ENCODE measurements at places on chromosomes 11 and 22.

GRCh38 chr11:29320196-29320595 lies 696.6 kb downstream of the KCNA4 start:
- DNase-seq, result no peak

DNA sequence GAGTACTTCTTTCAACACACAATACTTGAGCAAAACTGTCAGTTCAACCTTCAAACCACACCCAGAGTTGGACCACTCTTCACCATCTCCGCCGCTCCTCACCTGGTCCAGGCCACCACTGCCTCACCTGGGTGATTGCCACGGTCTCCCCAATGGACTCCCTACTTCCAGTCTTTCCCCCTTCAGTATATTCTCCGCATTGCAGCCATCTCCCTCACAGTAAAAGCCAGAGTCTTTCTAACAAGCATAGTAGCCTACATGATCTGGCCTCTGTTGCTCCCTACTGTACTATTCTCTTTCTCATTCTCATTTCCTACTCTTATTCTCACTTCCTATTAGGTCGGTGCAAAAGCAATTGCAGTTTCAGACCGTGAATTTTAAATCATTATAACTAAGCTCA lies 28.5 kb downstream of the AASDHPPT start:
- no peak for DNase-seq

DNA sequence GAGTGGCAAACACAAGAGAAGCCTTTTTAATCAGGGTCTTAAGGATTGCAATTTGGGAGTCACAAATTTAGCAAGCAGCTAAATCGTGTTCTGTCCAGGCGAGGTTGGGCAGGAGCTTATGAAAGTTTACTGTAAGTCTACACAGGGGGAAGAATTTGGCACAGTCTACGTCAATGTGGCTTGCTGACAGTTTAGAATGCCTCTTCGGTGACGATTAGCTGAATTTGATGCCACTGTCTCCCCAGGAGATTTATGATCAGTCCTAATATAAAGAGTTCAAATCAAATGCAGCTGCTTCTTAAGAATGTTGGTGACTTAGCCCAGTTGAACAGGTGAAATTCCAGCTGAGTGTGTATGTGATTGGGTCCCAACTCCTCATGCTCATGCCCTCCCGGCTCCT lies 114.1 kb upstream of the CLPB start:
- DNase-seq, result no peak

DNA sequence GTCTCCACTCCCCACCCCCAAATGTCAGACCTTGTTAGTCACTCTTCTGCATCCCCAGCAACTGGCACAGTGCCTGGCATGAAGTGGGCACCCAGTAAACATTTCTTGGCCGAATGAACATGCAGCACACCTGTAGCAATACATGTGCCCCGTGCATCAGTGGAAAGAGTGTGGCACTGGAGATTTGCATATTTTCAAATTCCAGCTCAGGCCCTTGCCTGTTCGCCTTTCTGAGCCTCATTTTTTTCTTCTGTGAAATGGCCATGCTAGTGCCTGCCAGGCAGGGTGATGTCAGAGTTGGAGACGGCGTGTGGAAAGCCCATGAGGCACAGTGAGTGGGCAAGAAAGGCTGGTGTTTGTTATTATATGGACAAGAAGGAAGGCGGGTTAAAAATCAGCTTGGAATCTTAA lies 38.7 kb downstream of the CD82 start:
- DNase-seq, result no peak

GRCh38 chr22:49933236-49934159 lies 15.1 kb downstream of the CRELD2 start:
- no peak for DNase-seq

GRCh38 chr11:64007160-64007628 lies 21.0 kb downstream of the OTUB1 start:
- DNase-seq, result peak; percentile 75

DNA sequence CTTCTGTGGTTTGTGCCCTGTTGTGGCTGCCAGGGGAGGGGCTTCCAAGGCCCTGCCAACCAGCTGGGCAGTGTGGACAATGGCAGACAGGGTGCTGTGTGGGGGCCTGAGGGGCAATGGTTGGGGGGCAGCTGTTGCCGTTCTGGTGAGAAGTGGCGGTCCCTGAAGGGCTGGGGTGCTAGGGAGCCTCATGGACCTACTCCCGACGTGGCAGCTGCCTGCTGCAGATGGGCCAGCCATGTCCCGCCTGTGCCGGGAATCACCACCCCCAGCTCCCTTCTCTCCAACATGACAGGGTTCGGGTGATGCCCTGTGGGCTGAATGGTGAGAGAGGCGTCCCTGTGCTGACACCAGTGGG lies 74.2 kb downstream of the KCNQ1 start:
- DNase-seq, result no peak

All from hepatic stellate cell (primary cell).